Stimulated activated CD4-positive, alpha-beta T cell treated with anti-CD3 and anti-CD28 coated beads, Interleukin-2, amount 100 ng/mL, for 48 hours (primary cell): ENCODE measurements at places on chromosomes 13 and 19.

DNA sequence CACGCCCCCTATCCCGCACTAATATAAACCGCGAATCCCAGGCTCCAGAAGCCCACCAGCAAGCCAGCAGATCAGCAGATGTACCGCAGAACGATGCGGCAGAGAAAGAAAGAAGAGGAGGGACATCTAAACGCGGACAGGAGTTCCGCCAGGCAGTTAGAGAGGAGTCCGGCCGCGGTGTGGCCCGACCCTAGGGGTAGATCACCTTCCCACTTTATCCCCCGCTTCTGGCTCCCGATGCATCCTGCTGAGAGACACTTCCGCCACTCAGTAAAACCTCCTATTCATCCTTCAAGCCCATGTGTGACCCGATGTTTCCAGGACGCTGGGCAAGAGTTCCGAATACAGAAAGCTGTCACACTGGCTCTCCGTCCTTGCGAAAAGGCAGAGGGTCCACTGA is 1046.8 kb downstream of the SLITRK5 start:
- DNase-seq: no peak

- DNase-seq: no peak
These were observed 892.3 kb downstream of the OLFM4 start for GRCh38 chr13:53920916-53921315.

DNA sequence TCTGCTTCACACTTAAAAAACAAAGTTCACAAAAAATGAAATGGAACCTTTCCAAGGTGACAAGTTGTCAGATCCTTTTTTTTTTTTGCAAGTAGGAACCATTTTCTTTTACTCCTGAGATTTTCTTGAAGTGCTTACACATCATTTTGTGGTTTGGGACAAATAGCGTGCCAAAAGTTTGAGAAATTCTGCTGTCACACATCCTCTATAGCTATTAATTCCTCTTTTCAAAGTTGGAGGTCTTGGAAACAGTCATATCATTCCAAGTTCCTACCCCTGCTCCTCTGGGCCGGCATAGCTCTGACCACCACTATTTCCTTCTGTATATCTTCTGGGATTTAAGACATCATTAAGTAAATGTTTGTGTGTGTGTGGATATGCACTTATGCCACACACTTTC is 421.6 kb upstream of the SLC10A2 start:
- no peak for DNase-seq

- no peak for DNase-seq
These were observed 988.6 kb downstream of the PCDH17 start for GRCh38 chr13:58620176-58620575.

DNA sequence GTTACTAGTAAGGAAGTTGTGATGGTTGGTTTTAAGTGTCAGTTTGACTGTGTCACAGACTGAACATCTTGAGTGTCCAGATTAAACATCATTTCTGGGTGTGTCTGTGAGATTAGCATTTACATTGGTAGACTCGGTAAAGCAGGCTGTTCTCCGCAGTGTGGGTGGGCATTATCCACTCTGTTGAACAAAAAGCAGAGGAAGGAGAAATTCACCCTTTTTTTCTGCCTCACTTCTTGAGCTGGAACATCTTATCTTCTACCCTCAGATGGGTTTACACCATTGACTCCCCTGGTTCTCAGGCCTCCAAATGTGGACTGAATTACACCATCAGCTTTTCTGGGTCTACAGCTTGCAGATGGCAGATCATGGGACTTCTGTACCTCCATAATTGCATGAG is 63.7 kb upstream of the ZDHHC20 start:
- DNase-seq: no peak

GRCh38 chr19:40165362-40165937 is 25.8 kb upstream of the MAP3K10 start:
- DNase-seq: peak; percentile 64

DNA sequence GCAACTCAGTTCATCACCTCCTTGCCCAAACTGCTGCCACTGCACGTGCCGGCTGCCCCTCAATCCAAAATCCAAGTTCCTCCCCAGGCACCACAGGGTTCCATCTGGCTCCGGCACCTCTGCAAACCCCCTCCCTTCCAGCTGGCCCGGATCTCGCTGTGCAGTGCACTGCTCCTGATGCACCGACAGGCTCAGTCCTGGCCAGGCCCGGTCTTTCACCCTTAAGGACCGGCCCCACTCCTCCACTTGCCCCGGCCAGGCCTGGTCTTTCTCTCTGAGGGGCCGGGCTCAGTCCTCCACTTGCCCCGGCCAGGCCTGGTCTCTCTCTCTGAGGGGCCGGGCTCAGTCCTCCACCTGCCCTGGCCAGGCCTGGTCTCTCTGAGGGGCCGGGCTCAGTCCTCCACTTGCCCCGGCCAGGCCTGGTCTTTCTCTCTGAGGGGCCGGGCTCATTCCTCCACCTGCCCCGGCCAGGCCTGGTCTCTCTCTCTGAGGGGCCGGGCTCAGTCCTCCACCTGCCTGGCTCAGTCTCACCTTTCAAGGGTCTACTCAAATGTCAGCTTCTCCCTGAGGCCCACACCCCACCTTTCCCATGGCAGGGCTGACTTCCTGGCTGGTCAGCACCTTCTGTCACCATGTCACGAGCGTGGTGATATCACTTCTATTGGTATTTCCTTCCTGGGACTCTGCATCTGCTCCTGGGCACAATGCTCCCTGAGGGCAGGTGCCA is 6.9 kb downstream of the ZNF787 start:
- no peak for DNase-seq

DNA sequence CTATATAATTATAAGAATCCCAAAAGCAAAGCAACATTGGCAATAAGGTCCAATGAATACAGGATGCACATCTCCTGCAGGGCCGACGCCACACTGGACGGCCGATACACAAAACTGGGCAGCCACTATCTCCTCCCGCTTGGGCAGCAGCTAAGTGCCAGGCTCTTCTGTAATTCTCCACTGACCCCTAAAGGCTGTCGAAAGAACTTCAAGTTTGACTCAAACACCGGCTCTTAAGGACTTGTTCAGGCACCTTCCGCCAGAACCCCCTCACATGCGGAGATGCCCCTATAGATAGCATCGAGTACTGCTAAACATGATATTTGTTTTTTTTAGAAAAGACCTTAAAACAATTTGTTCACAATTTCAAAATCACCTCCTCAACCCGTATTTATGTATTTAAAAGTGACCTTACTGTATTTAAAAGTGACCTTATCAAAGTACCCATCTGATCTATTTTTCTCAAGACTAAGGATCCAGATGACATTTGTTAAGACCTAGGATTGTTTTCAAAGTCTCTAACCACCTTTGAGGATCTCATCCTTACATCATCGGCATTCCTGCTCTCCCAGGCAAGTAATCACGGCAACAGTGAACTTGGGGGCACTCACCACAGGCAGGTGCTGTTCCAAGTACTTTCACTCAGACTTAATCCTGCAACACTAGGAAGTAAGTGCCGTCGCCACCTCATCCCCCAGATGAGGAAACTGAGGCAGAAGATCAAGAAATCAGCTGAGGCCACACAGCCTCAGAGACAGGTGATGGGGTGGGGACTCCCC is 77.8 kb downstream of the TUBGCP3 start:
- no peak for DNase-seq

DNA sequence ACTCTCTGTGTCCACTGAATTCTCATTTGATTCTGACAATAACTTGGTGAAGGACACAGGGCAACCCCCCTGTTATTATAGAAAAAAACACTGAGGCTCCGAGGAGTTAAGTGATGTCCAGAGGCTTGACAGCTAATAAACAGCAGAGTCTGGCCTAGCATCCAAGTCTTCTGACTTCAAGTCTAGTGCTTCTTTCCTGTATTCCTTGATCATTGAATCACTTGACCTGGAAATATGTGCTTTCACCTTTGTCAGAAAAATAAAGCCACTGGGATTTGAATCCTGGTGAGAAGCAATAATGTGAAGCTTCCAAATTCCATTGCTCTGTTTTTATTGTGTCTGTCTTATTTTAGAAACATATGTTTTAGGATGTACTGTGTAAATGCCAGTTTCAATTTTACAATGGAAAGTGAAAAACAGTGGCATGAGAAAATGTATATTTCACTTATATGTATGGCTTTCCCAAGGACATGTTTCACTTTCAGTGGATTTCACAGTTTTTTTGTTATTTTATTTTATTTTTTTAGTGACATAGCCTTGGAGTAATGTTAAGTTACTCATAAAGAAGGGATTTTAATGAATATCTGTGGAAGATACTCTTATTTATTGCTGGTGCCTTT is 190.2 kb downstream of the GPC6 start:
- no peak for DNase-seq

DNA sequence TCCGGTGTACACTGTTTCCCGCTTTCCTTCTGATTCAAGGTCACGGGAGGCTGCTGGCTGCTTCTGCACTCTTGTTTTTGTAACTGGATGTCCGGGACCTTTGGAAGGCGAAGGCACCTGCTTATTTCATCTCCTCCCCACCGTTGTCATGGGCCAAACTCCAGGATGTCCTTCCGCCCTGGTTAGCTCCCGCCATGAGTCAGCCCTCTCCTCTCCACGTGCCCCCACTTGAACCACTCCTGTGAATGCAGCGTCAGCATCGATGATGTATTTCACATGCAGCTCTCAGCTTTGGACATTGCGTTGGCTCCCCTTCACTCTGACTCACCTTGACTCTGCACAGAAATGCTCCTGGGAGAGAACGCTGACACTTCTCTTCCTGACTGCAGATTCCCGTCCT is 5.5 kb upstream of the GALP start:
- no peak for DNase-seq

DNA sequence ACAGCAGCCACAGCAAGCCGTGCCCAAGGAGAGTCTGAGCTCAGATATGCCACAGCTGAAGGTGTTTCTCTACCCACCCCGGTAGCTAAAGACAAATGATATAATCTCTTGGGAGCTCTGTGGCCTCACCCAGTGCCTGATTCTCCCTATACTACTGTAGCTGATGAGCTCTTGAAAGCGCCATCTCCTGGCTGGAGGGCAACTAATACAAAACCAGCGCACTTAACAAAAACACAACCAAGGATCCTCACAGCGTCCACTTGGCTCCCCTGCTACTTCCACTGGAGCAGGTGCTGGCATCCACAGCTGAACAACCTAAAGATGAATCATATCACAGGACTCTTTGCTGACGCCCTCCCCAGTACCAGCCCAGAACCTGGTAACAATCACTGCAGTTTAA is 1212.0 kb downstream of the PCDH17 start:
- no peak for DNase-seq

DNA sequence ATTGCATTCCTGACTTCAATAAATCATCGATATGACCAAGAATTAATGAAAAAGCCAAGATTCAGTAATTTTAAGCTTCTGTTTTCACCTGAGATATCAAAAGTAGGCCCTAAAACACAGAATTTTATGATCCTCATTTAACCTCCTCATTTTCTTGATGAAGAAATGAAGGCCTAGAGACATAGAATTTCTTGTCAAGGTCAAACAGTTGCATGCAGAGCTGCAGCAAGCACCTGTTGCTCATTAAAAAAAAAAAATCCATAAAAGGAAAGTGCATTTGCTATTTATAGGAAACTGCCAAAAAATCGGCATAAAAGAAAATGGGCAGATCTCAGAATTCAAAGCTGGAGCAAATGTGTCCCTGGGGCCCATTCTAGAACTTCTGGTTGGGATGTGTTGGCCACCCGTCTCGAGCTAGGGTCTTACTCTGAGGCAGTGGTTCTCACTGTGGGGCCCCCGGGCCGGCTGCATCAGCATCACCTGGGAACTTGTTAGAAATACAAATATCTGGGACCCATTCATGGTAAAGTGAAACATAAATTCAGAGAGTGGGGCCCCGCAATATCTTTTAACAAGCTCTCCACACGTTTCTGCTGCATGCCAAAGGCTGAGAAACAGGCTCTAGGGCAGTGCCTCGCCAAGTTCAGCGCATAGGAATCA is 224.7 kb upstream of the UBL3 start:
- DNase-seq: no peak

- DNase-seq: no peak
These were observed 18.9 kb upstream of the IPO5 start for GRCh38 chr13:97934590-97934989.

DNA sequence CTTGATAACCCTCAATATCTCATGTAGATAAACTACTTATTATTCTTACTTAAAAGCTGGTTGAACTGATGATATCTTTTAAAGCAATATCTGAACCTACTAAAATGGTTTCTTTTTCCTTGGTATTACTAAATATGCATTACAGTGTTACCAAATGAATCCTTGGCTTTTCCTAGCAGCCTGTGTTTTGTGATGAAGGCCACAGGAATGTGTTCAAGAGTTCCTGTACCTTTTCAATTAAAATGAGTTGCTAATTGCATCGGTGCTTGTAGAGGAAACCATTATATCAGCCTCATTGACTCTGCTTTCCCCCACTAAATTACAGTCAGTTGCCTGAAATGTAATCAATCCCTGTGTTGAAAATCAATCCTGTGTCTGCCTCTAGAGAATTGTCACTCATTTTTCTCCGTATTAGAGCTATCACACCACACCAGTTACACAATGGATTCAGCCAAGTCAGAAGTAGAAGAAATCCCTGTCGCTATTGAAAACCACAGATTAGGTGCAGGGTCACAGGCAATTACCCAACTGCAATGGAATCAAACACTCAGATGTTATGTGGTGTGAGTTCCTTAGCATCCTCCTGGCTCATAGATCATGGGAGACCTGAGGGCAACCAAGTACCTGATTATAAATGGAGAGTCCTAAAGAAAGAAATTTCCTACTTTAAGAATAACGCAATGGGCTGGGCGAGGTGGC is 13.3 kb downstream of the FAM216B start:
- no peak for DNase-seq

GRCh38 chr13:51781246-51782022 is 22.5 kb downstream of the DHRS12 start:
- no peak for DNase-seq

DNA sequence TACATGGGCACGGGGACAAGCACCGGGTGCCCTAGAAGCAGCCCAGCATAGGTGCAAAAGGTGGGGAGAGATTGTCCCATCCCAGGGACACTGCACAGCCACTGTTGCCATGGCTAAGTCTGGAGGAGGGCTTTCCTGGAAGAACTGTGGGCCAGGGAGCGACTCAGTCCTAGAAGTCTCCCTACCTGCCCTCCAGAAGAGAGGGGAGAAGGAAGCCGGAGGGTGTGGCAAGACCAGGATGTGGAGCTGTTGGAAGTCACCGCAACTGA is 2.3 kb upstream of the FBN3 start:
- DNase-seq: no peak

DNA sequence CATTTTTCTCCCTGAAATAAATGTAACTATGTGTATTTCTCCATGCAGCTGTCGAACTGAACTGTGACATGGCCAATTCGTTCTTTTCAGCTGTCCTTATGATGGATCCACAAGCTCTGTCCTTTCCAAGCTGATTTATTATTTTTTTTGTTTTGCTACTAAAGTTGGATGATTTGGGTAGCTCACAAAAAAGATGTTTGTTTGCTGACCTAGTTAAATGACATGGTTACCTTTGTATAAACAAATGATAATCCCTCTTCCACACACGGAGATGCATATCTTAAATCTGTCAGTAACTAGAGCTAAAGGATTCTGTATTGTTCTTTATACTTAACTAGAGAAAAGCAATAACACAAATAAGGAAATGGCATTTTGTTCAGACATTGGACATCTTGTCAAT is 884.3 kb upstream of the PCDH20 start:
- no peak for DNase-seq
